ENCODE measurements at places on chromosomes 7 and 10. TPM values are rescaled to one million over a fixed set of nuclear protein-coding genes. Genes with fewer than 3 reads are reported as not detected.

- no peak for DNase-seq
Measured at GRCh38 chr10:58268454-58268945, 462 bp upstream of the CISD1 start.

The EBLN1 gene
- not detected for total RNA-seq

DNA sequence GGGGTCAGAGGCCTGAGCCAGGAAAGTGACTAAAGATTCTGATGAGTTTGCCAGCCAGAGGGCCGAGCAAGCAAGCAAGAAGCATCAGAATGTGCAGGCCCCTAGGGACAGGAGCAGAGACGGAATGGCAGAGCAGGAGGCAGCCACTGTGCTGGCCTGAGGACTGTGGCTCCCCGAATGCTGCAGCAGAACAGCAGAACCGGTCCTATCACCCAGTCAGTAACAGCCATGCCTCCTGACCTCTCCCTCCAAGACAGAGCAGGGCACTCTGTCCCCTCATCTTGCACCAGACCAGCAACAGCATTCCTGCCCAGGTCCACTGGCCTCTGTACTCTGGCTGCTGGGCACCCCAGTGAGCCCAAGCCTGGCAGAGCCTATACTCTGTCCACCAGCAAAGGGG is 85.9 kb downstream of the ARHGAP22 start:
- DNase-seq: no peak

The TEX47 gene
- total RNA-seq: not detected

GRCh38 chr7:44395067-44395466 is 69.7 kb upstream of the CAMK2B start:
- no peak for DNase-seq

All from OCI-LY7 (cell line).